ENCODE measurements at places on chromosomes 16 and 17. TPM values are rescaled to one million over a fixed set of nuclear protein-coding genes. Genes with fewer than 3 reads are reported as not detected.

Gene TMEM238L
- not detected for total RNA-seq

Gene HCRT
- not detected for total RNA-seq

Gene FASN
- 432 TPM for total RNA-seq

Gene NHLRC4
- total RNA-seq, result 0.98 TPM

DNA sequence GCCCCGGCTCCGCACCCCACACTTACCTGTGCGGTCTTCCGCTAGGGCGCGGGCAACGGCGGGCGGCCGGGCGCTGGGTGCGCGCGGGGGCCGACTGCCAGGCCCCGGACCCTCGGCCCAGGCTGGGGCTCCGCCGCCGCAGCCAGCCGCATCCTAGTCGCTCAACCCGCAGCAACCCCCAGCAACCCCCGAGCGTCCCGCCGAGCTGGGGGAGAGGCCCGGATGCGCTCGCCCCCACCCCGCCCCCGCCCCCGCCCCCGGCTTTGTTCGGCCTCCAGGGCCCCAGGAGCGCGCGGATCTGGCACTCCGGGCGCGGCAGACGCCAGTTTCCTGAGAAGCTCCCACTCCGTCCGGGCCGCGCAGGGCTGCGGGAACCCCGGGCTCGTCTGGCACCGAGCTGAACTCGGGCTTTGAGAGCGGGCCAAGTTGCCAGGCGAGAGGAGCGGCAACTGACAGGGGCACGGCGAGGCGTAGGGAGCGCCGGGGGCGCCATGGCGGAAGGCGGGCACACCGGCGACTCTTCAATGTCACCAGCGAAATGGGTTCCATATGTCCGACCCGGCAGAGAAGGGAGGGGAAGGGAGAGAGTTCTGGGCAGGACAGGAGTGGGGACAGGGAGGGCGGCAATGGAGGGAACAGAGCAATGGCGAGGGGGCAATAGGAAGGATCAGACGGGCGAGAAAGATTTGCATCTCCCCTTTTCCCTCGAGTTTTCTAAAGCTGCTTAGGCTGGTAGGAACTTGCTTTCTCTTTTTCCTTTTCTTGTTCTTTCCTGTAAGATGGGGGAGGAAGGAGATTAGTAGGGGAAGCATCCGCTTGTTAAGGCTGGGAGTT, 13.7 kb downstream of the HOXB4 start:
- no peak for DNase-seq
- peak overlapping the region; percentile 35 for H3K4me3 ChIP-seq

- no peak for DNase-seq
- H3K27ac ChIP-seq, result no peak overlapping the region
- H3K4me3 ChIP-seq, result no peak overlapping the region
- H3K4me1 ChIP-seq, result no peaks in the 10 kb centered on the region
- H3K36me3 ChIP-seq, result no peaks in the 10 kb centered on the region
These were observed 10.0 kb upstream of the TBX4 start for GRCh38 chr17:61442136-61442775.

- peaks cover 11% of the 10 kb centered on the region for H3K4me1 ChIP-seq
- peak overlapping the region; percentile 64 for H3K4me3 ChIP-seq
- no peak for DNase-seq
These were observed 21.1 kb downstream of the NPTX1 start for GRCh38 chr17:80455336-80455710.

DNA sequence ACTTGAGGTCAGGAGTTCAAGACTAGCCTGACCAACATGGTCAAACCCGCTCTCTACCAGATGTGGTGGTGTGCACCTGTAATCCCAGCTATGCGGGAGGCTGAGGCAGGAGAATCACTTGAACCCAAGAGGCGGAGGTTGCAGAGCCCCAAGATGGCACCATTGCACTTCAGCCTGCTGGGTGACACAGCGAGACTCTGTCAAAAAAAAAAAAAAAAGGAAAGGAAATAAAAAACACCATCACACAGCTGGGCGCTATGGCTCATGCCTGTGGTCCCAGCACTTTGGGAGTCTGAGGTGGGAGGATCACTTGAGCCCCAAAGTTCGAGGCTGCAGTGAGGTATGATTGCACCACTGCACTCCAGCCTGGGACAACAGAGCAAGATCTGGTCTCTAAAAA, 13.3 kb upstream of the SBK1 start:
- no peak for DNase-seq
- H3K27ac ChIP-seq, result no peak overlapping the region
- peaks cover 9% of the 10 kb centered on the region for H3K4me1 ChIP-seq
- no peaks in the 10 kb centered on the region for H3K36me3 ChIP-seq

- peaks cover 26% of the 10 kb centered on the region for H3K27me3 ChIP-seq
- no peak overlapping the region for H3K27ac ChIP-seq
- H3K4me1 ChIP-seq, result peaks cover 19% of the 10 kb centered on the region
These were observed 2.4 kb downstream of the RUNDC3A start for GRCh38 chr17:44310609-44311376.

GRCh38 chr17:46741122-46741730, 77.3 kb downstream of the WNT3 start:
- no peak for DNase-seq
- no peaks in the 10 kb centered on the region for H3K36me3 ChIP-seq
- H3K27ac ChIP-seq, result no peak overlapping the region
- H3K4me3 ChIP-seq, result no peak overlapping the region
- H3K4me1 ChIP-seq, result no peaks in the 10 kb centered on the region

- H3K4me3 ChIP-seq, result no peak overlapping the region
- peaks cover 32% of the 10 kb centered on the region for H3K36me3 ChIP-seq
- peaks cover 36% of the 10 kb centered on the region for H3K4me1 ChIP-seq
- no peak overlapping the region for H3K27ac ChIP-seq
- DNase-seq, result peak; percentile 60
- no peaks in the 10 kb centered on the region for H3K27me3 ChIP-seq
These were observed 5.4 kb downstream of the CLUH start for GRCh38 chr17:2705888-2706795.

DNA sequence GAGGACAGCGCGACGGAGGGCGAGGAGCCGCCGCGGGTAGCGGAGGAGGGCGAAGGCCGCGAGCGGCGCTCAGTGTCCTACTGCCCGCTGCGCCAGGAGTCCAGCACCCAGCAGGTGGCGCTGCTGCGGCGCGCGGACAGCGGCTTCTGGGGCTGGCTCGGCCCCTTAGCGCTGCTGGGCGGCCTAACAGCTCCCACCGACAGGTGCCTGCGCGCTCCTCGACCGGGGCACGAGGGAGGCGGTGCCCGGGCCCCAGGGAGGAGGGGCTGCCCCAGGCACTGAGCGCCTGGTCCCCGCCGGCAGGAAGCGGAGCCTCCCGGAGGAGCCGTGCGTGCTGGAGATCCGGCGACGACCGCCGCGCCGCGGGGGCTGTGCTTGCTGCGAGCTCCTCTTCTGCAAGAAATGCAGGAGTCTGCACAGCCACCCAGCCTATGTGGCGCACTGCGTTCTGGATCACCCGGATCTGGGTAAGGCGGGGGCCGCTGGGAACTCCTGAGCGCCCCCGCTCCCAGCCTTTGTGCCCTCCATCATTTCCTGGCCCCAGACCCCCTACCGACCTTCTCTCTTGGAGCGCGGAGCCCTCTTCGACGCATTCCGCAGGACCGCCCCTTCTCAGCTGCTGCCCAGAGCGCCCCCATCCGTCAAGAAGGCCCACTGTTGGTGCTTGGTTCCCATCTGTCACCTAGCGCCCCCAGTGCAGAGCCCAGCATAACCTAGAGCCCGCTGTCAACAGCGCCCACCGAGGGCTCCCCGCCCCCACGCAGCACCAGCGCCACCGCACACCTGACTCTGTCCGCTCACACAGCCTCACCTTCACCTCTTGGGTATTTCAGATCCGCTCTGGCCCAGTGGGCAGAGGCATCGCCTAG, 3.7 kb downstream of the C17orf50 start:
- H3K4me1 ChIP-seq, result peaks cover 5% of the 10 kb centered on the region
- DNase-seq, result peak; percentile 95
- no peaks in the 10 kb centered on the region for H3K36me3 ChIP-seq
- no peaks in the 10 kb centered on the region for H3K27me3 ChIP-seq
- H3K4me3 ChIP-seq, result peak overlapping the region; percentile 59

DNA sequence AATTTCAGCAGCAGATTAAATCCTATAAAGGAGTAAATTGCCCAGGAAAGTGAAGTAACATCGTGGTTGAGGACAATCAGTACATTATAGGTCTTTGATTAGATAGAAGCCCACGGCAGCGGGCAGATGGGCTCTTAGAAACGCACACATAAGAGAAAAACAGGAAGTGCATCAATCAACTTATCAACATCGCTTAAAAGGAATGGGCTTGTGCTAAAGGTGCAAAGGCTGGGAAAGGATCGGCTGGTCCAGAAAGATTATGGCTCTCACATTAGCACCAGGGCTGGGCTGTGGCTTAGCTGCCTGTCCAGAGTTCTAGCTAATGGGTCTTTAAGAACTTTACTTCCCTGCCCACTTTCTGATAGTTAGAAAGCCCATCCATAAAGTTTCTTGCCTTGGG, 292.0 kb upstream of the TNRC6C start:
- DNase-seq, result no peak
- no peak overlapping the region for H3K27ac ChIP-seq
- no peaks in the 10 kb centered on the region for H3K4me1 ChIP-seq
- H3K4me3 ChIP-seq, result no peak overlapping the region

Data from upper lobe of right lung (tissue), 1 donor.